ENCODE measurements at places on chromosomes 11 and 22.

GRCh38 chr11:125036933-125037332 lies 26.2 kb upstream of the SLC37A2 start:
- DNase-seq, result no peak

GRCh38 chr11:45541693-45542434 lies 123.6 kb downstream of the CHST1 start:
- no peak for DNase-seq

DNA sequence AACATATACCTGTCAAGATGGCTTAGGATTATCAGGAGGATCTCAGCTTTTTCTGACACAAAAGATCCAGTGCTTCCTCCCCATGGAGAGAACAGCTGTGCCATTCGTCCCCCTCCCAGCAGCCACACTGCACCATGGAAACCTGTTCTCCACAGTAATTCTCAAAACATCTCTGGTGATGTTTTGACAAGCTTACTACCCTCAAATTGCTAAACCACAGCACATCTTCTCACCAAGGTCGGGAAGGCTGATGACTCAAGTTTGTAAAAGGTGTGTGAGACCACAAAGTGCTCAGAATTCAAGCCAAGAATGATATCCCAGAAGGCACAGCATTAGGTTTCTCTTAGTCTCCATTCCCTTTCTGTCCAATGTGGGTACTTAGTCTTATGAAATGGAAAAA lies 3.9 kb upstream of the RAB38 start:
- DNase-seq, result no peak

DNA sequence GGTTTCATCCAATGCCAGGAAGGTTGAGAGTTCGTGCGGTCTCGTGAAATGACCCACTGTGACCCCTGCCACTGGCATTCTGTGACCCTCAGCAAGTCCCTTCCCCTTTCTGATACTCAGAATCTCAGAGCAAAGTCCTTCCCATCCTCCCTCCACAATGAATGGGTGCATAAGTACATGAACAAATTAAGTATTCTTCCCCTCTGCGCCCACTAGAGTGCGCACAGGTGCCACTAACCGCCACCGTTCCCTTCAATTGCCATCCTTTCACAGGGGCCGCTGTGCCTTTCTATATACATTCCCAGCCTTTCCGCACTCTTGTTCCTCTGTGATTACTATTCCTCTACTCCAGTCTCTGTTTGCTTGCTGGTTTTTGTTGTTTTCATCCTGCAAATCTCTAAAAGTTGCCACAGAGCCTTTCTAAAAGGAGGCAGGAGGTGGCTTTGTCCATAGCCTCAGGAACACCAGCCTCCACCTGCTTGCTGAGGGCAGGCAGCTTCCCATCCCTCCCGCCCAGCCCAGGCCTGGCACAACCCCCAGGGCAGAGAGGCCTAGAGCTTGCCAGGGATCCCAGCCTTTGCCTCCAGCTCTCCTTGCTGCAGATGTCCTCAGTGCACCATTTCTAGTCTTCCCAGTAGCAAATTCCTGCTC lies 6.7 kb upstream of the AP1B1 start:
- peak; percentile 72 for DNase-seq

DNA sequence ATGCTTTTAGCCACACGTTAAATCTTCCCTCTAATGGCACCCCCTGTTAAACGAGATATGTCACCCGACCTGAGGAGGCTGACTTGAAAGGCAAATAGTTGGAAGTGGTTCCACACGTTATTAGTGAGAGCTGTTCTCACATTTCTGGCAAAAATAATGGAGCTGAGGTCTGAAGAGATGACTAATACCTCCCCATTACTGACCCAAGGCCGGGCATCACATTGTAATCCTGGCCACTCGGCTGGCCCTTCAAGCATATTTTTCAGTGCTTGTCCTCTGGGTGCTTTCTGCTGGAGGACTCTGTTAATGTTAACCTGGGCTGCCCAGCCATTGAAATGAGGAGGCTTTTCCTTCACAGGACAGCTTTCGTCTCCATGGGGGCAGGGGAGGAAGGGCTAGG lies 260.0 kb upstream of the CADM1 start:
- DNase-seq, result no peak
